Stimulated activated CD4-positive, alpha-beta T cell treated with anti-CD3 and anti-CD28 coated beads, Interleukin-2, amount 100 ng/mL, for 24 hours (primary cell): ENCODE measurements at places on chromosomes 13 and 19.

DNA sequence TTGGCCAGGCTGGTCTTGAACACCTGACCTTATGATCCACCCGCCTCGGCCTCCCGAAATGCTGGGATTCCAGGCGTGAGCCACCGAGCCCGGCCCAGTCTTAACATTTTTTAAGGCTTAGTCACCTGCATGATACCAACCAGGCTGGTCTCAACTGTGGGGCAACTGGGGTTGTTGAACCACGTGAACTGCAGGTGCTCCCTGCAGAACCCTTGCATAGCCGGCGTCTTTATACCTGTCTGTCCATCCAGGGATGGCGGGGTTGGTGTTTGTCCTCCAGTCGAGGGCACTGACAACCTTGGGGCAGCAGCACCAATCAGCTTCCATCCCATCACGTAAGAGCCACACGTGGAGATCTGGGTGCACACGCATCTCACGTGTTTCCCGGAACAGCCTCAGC, 24.8 kb upstream of the LILRA2 start:
- no peak for DNase-seq

GRCh38 chr19:38079926-38080380, 144.1 kb downstream of the DPF1 start:
- no peak for DNase-seq

DNA sequence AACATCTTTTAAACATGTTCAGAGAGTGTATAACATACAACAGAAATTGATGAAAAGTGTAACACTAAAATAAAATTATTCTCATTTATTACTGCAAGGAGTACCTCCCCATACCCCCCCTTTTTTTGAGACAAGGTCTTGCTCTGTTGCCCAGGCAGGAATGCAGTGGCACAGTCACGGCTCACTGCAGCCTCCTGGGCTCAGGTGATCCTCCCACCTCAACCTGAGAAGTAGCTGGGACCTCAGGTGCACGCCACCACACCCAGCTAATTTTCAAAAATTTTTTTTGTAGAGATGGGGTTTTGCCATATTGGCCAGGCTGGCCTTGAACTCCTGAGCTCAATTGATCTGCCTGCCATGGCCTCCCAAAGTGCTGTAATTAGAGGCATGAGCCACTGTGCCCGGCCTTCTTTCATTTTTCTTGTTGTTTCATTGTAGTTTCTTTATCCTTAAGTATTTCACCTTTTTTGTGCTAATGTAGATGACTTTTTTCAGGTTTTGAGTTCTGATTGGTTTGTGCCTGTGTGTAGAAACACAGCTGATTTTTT, 28.3 kb downstream of the GATAD2A start:
- no peak for DNase-seq

DNA sequence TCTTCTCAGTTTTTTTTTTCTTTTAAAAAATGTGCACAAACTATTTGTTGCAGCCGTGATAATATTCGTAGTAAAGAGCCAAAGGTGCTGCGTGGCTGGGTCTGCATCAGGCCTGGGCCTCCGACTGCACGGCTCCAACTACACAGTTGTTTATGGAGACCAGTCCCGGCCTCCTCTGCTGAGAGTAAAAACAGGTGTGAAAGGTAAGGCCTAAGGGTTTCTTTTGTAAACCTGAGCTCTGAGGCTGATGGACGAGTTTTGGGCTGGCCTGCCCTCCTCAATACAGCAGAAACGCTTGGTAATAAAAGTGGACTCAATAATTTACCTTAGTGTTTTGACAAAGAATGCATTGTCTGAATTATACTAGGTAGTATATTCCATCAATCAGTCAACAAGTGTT, 3.9 kb downstream of the MBNL2 start:
- no peak for DNase-seq

DNA sequence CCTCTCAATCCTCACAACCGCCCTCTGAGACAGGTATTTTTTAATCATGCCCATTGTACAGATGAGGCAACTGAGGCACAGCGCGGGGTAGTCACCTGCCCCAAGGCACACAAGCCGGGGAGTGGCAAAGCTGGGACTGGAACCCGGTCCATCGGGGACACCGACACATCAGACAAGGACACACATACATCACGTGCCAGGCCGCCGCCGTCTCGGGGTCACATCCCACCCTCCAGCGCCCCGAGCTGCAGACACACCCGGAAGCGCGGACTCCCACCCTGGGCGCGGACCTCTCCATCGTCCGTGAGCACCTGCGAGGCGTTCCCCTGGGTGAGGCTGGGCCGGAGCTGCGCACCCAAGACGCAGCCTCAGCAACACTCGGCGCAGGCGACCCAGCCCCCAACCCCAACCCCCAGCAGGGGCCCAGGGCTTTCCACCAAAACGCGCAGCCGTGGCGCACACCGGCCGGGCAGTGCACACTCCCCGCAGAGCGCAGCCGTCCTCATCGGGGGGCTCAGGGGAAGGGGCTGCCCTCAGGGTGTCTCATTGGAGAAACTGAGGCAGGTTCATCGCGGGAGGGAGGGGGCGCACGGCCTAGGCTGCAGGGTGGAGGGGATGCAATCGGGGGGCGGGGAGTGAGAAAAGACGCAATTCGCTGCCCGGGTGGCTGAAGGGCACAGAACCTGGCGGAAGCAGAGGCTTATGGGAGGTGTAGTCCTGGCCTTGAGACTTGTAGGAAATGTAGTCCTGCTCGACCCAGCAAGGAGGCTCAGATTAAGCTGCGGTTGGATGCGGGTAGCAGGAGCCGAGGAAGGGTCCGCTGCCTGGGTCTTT, 1.9 kb upstream of the LMTK3 start:
- peak; percentile 77 for DNase-seq

DNA sequence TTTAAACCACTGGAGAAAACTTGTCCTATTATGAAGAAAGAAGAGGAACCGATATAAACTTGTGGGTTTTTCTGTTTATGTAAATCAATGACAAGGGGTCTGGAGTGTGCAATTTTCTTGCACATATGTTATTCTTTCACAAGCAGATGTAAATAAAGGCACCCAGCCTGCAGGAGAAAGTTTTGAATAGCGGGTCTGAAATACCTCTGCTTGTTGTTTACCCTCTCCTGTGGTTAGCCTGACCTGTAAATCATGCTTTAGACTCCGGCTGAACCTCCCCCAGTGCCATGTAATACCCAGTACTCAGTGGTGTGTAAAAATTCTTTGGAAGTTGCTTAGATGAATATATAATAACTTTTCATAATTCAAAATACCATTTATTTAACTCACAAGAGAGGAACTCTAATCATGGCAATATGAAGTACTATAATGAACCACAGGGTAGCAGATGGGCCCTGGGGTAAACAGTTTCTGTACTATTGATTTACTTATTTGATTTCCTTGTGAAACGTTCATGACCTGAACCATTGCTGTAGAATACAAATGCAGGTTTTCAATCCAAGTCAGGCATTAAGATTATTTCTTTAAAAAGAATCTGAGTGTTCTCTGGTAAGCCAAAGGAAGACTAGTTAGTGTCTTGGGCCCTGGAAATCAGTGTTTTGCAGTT, 245.1 kb downstream of the LMO7 start:
- no peak for DNase-seq

GRCh38 chr13:29746148-29746677, 104.2 kb downstream of the UBL3 start:
- no peak for DNase-seq

DNA sequence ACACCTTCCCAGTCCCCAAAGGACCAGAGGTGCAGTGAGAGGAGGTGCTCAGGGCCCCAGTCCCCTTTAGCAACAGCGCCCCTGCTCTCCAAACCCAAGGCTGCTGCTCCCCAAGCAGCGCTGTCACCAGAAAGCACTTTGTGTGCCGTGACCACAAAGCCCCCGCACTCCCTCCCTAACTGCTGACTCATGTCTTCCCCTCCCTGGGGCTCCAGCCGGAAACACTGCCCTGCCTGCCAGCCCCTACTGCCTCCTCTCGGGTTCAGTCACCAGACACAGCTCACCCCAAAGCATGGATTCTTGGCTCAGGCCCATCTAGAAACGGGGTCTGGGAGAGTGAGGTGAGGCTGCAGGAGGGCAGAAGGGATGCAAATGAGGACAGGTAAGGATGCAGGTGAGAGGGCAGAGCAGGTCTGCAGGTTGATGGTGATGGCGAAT, 4.9 kb upstream of the TNFSF14 start:
- DNase-seq, result peak; percentile 92

DNA sequence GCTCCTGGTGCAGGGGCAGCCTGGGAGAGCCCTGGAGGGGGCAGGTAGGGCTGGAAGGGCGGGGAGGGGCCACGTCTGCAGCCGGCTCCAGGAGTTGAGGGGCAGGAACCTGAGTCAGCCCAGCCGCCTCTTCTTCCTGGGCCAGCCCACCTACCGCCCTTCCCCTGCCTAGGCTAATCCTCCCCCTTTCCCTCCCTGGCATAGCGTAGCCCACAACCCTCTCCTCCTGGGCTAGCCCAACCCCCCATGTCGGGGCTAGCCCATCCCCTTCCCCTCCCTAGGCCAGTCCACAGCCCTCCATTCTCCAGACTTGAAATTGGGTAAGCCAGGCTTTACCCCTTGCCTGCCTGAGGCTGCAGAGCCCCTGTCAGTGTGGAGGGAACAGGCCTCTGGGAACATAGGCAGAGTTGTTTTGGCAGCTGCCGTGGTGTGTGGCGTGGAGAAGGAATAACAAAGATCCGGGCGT, 20.6 kb upstream of the WDR18 start:
- no peak for DNase-seq

DNA sequence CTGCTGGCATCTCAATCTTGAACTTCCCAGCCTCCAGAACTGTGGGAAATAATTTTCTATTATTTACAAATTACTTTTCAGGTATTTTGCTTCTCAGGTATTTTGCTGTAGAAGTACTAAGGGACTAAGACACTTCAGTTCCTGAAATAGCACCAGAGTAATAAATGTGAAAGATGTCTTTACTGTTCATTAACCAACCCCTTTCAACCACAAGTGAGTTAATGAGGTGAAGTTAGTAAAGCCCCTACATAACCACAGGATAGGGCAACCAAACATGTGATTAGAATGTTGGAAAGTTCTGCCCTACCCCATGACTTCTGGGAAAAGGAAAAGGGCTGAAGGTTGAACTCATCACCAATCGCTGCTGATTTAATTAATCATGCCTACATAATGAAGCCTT, 2.7 kb upstream of the ZNF345 start:
- DNase-seq, result no peak

GRCh38 chr19:32471095-32471494, 65.5 kb downstream of the DPY19L3 start:
- DNase-seq, result no peak

DNA sequence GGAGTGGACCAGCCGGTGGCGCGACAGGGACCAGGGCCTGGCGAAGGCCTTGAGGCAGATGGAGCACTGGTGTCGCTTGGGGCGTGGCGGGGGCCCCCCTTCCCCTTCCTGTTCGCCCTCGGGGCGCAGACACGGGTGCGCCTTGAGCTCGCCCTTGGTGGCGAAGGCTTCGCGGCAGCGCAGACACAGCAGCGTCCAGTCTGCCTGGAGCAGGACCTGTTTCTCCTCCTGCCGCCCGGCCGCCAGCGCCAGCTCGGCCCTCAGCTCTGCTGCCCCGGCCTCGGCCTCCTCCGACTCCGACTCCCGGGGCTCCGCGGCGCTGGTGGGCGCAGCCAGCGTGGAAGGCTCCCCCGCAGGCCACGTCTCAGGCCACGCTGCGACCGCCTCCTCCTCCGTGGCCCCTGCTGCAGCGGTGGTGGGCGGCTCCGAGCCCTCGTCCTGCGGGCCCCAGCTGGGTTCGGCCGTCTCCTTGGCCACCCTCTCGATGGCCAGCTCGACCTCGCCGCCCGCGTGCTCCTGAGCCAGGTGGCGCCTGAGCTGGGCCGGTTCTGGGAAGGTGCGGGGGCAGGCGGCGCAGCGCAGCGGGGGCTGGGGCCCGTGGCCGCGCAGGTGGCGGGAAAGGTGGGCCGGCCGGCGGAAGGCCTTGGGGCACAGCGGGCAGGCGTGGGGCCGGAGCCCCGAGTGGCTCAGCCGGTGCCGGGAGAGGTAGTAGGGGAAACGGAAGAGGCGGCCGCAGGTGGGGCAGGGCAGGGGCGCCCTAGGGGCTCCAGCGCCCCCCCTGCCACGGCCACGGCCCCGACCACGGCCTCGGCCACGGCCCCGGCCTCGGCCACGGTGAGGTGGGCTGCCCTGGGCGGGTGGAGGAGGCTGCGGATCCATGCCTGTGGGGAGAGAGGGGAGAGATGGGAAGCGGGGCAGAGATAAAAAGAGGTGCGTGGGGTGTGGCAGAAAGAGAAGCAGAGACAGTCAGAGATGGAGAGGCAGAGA, 1.6 kb downstream of the ZNF579 start:
- DNase-seq, result no peak

- no peak for DNase-seq
Observed at GRCh38 chr19:2556221-2557092, 80.5 kb downstream of the GADD45B start.

DNA sequence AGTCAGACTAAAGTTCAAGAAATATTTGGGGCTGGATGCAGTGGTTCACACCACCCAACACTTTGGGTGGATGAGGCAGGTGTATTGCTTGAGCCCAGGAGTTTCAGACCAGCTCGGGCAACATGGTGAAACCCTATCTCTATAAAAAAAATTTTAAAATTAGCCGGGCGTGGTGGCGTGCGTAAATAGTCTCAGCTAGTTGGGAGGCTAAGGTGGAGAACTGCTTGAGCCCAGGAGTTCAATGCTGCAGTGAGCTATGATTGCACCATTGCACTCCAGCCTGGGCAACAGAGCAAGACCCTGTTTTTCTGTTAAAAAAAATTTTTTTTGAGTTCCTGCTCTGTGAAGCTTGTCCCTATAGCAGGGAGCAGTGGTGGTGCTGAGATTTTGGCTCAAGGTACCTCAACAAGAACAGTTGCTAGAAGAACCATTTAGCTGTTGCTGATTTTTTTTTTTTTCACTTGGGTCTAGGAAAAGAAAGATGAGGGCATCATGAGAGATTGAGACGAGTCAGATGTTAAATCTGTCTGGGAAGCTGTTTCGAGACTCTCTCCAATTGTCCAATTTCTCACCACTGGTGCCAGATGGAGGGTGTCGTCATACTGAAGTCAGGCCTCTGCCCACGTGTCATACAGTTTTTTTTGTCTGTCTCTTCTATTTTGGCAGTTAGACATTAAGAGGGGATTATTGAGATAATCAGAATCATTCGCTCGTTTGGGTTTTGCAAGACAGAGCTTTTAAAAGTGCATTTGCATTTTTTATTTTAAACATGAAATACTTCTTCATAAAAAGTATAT, 3.7 kb downstream of the SLC25A42 start:
- no peak for DNase-seq

DNA sequence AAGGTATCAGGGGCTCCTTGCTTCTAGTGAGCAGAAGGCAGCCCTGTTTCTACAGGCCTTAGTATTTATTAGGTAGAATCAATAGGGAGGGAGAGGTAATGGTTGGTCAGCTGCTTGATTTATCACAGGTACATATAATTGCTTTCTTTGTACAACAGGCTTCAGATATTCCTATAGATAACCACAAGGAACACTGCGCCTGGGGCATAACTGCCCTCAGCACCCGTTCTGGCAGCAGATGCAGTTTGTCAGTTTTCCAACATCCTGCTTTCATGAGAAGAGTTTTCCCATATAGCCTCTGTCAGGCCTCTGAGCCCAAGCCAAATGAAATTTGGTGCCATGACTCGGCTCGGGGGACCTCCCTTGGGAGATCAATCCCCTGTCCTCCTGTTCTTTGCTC, 12.4 kb upstream of the ZNF486 start:
- no peak for DNase-seq

DNA sequence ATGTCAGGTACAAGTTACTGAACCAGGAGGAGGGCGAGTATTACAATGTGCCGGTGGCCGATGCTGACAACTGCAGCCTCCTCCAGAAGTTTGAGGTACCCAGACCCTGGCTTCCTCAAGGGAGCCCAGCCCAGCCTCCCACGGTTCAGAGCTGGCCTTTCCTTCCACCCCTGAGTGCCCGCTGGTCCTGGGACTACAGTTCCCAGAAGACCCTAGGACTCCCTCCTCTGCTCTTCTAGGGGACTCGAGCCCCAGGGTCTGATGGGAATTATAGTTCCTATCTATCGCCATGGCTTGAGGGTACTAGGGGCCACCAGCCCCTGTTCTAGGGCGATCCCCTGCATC, 11.0 kb downstream of the PRKCG start:
- DNase-seq, result no peak
